ENCODE measurements at places on chromosomes 5 and 9. TPM values are rescaled to one million over a fixed set of nuclear protein-coding genes. Genes with fewer than 3 reads are reported as not detected.

The FIBCD1 gene
- total RNA-seq = 0.95 TPM

The MAMDC2 gene
- not detected for total RNA-seq

The SLC36A3 gene
- total RNA-seq = not detected

The IRX2 gene
- total RNA-seq = not detected

The RAB3C gene
- not detected for total RNA-seq
